Activated T-cell treated with anti-CD3 and anti-CD28 coated beads for 24 hours (primary cell): ENCODE measurements at places on chromosomes 16 and 17.
A peak's percentile ranks its signal among the peaks of the same experiment; 100 is the strongest.

GRCh38 chr16:83939266-83939855, 13.7 kb upstream of the OSGIN1 start:
- DNase-seq: no peak

GRCh38 chr16:72191551-72191950, 19.6 kb upstream of the PMFBP1 start:
- DNase-seq: no peak

DNA sequence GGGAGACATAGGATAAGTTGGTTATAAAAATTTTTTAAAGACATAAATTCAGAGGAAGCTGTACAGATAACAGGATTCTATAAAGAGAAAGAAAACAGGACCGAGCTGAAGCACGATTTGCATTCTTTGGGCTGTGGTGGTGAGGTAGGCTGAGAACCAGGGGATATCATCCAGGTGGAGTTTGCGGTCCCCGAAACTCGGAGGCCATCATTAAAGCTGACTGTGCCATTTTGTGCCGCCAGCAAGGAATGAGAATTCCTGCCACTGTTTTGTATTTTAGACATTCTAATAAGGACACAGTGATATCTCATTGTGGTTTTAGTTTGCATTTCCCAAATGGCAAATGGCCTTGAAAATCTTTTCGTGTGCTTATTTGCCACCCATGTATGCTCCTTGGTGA, 197.9 kb downstream of the IRF8 start:
- no peak for DNase-seq

GRCh38 chr17:31397256-31397939, 5.9 kb downstream of the RAB11FIP4 start:
- no peak for DNase-seq

GRCh38 chr17:82898976-82899514, 59.2 kb upstream of the ZNF750 start:
- no peak for DNase-seq

DNA sequence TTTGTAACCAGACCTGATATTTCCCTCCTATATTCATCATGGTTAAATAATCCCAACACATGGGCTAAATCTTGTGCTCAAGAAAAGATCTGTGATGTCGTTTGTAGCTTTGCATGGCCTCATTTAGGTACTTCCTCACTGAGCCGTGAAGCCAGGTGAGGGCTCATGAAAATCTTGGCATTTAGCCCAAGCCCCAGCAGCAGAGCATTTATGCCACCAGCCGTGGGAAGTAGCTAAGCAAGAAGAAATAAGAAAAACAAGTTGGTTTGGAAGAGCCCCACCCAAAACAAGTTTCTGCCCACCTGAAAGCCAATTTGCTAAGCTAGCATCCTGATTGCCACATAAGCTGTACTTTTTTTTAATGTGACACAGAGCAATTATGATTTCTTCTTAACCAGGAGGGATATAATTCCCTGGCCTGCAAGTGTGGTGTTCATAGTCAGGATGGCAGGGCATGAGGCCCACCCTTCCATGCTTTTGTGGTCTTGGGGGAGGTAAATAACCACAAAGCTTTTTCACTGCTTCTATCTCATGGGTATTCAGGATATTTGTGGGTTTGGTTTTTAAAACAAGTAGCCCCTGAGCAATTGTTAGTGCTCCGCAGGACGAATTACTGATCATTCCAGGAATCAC, 10.5 kb downstream of the TMIGD1 start:
- DNase-seq: no peak

- DNase-seq: no peak
These were observed 141.2 kb downstream of the LAT start for GRCh38 chr16:29126057-29126494.

GRCh38 chr17:29837531-29837930, 92.5 kb downstream of the SSH2 start:
- no peak for DNase-seq

DNA sequence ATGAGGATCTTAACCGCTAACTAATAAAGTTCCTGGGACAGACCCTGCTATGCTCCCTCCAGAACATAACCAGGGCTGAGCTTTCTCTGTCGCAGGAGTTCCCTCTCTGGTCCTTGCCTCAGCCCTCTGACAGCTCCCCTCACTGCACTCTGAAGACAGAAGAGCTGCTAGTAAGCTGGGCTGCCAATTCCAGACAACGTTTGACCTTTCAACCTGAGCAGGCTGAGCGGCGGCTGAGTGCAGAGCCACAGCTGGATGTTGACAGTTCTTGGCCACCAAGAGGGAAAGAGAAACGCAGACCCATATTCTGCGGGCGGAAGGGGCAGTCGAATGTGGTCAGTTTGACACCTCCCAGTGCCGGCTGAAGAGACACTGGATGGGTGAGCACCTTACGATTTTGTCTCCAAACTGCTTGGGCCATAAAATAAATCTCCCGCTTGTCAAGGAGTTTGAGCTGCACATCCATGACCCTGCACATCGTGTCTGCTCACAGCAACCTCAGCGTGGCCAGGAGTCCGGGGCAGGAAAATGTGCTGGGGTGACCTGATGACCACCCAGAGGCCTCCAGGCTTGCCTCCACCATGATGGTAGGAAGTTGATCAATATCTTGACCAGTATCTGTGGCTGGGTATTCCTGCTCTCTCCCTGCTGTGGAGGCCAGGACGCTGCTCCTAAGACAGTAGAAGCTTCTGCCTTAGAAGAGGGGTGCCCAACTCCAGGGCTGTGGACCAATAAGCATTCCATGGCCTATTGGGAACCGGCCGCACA, 209.2 kb downstream of the PARN start:
- no peak for DNase-seq

DNA sequence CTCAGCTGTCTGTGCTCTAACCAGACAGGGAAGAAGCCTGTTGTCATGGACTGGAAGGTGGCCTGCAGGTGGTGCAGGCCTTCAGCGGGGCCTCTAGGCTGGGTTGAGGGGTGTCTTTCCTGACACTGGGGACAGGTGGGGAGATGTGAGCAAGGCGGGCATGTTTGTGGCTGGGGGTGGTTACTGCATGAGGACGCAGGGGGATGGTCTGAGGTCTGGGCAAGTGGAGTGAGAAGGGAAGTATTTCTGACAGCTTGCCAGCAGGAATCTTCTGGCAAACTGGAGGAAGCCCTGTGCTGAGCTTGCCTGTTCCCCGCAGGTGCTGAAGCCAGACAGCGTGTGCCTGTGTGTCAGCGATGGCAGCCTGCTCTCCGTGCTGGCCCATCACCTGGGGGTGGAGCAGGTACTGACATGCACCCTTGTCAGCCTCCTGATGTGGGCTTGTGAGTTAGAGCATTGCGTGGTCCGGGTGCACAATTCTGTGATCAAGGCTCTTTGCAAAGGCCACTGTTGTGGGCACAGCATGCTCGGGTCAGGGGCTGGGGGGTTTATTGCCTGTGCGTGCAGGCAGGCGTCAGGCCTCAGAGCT, 36.2 kb downstream of the PRMT7 start:
- DNase-seq: no peak

DNA sequence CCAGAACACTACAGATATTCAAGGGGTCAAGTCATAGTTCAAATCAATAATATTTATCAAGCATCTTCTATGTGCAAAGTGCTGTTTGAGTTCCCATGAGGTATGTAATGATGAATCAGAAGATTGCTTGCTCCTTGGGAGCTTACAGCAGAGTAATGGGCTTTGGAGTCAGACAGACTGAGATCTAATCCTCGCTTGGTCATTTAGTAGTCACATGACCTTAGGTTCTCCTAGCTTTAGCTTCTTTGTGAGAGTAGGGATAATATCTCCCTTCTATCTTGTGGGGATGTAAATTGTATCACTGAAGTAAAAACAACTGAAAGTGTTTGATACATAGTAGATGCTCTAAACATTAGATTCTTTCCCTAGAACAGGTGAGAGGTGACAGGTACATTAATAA, 30.1 kb downstream of the SNX11 start:
- DNase-seq: no peak

GRCh38 chr16:66434619-66435430, 7.7 kb downstream of the BEAN1 start:
- no peak for DNase-seq

GRCh38 chr17:57544401-57544800, 200.7 kb downstream of the CCDC182 start:
- DNase-seq: no peak

DNA sequence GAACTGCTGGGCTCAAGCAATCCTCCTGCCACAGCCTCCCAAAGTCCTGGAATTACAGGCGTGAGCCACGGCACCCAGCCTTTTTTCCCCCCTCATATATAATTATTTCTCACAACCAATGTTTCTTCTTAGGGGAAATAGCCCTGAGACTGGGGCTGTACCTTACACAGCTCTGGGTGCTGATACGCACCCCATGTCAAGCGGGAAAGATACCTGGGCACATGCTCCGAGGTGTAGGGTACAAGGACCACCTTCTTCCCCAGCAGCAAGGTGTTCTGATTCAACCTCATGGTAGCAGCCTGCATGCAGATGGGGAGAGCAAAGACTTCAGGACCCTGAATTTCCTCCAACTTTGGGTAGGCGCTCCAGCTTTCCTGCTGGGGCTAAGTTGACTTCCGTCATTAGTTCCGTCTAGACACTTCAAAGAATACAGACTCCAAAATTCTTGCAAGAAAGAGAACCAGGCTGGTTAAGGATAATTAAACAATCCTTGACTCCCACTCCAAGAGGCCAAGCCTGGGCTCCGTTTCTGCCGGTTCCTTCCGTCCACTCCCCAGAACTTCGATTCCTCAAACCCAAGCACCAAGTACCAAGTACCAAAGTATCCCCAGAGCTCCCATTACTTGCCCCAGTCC, 619 bp downstream of the NAT9 start:
- DNase-seq: no peak

GRCh38 chr17:61490540-61490975, 38.3 kb downstream of the TBX4 start:
- DNase-seq: no peak

DNA sequence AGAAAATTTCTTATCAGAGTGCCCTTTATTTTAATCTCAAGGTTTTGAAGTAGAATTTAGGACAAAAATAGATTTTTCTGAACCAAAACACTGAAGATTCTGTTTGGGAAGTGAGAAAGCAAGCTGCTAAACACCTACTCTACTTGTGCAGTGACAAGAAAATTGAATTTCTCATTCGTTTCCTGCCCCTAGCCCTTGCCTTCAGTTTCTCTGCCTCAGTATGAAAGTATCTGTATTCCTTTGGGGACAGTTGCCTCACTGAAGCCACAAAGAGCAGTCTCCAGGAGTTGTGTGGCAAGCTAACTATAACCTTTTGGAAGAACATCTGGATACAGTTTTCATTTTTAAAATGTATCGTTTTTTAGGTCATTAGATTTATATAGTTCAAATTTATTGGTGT, 19.7 kb downstream of the MOSMO start:
- no peak for DNase-seq

GRCh38 chr16:31198207-31198882, 4.2 kb downstream of the PYCARD start:
- DNase-seq: no peak

DNA sequence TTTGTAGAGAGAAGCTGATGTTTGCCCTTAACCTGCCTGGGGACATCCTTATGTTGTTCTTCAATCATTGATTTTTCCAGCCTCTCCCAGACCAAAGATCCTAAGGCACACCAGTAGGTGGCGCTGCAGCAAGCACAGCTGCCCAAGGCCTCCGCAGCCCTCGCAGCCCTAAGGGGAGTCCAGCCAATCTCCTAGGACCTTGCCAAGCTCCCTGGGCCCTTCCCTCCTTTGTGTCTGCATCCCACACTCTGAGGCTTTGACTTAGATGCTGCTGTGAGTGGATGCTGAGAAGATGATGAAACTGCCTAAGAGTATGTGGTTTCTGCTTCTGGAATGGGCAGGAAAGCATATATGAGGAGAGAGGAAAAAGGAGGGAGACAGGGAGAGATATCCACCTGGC, 47.1 kb downstream of the SPACA3 start:
- no peak for DNase-seq

GRCh38 chr17:49525831-49526741, 31.0 kb downstream of the NGFR start:
- no peak for DNase-seq

DNA sequence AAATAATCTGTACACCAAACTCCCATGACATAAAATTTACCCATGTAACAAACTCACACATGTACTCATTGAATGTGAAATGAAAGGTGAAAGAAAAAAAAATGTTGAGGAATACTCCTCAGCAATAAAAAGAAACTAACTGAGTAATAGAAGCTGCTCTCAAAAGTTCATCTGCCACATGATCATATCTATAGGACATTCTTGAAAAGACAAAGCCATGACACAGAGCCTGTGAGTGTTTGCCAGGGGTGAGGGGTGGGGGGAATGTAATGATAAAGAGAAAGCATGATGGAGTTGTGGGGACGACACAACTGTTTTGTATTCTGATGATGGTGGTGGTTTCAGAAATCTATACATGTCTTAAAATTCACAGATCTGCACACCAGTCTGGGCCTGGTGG, 52.2 kb upstream of the TMC5 start:
- no peak for DNase-seq

DNA sequence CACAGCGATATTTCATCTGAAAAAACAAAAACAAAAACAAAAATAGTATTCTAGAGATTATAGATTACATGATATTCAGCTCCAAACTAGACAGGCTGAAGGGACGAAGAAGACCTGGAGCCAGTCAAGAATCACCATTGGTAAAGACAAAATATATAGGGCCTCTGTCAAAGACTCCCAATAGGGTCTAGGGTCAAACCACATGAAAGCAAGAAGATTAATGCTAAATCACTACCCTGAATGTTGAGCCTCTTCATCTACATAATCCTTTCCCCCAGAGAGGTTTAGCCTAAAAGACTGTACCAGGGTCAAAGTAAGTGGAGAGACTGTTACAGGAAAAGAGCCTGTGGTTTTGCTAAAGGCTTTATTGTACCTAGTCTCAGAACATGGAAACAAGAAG, 10.8 kb upstream of the NME1 start:
- no peak for DNase-seq

GRCh38 chr16:13448346-13448745, 471.6 kb upstream of the ERCC4 start:
- no peak for DNase-seq

GRCh38 chr17:28261219-28261618, 57.8 kb upstream of the TMEM97 start:
- DNase-seq: no peak

GRCh38 chr16:73414638-73415037, 366.7 kb upstream of the ZFHX3 start:
- DNase-seq: no peak

DNA sequence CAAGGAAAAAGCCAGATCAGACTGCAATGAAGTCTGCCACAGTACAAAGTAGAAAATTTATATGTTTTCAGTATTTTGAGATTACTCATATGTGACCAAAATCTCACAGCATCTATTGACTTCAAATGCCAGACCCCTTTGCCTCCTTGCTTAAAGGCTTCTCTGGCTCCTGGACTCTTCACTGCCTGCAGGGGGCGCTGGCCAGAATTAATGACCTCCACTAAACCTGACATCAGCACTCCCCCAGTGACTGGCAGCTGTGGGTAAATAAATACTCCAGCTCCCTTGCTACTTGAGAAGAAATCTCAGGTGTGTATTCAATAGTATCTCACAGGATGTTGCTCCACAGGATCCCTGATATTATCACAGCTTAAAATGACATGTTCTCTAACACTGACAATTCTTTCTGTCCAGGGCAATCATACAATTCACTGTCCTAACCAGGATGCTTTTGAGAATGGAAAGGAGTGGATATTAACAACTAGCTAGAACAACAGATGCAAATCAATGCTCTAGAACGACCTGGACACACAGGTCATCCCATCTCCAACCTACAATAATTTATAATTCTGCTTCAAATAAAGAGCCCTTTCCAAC, 4.0 kb downstream of the BECN1 start:
- peak; percentile 52 for DNase-seq

- DNase-seq: no peak
These were observed 12.2 kb downstream of the CX3CL1 start for GRCh38 chr16:57384248-57385070.

GRCh38 chr17:56514264-56514663, 79.2 kb upstream of the NOG start:
- DNase-seq: no peak
